ENCODE measurements at places on chromosomes 16 and 17. TPM values are rescaled to one million over a fixed set of nuclear protein-coding genes. Genes with fewer than 3 reads are reported as not detected.

Gene OR1D2
- total RNA-seq, result not detected

Gene CACNA1H
- 4.1 TPM for total RNA-seq

Gene SLC6A4
- total RNA-seq, result 3.0 TPM

Gene ARHGAP44
- total RNA-seq, result 6.4 TPM

Gene PNMT
- 1.3 TPM for total RNA-seq

Gene ANTKMT
- total RNA-seq, result 26.3 TPM

Gene TNFSF13
- 32.7 TPM for total RNA-seq

DNA sequence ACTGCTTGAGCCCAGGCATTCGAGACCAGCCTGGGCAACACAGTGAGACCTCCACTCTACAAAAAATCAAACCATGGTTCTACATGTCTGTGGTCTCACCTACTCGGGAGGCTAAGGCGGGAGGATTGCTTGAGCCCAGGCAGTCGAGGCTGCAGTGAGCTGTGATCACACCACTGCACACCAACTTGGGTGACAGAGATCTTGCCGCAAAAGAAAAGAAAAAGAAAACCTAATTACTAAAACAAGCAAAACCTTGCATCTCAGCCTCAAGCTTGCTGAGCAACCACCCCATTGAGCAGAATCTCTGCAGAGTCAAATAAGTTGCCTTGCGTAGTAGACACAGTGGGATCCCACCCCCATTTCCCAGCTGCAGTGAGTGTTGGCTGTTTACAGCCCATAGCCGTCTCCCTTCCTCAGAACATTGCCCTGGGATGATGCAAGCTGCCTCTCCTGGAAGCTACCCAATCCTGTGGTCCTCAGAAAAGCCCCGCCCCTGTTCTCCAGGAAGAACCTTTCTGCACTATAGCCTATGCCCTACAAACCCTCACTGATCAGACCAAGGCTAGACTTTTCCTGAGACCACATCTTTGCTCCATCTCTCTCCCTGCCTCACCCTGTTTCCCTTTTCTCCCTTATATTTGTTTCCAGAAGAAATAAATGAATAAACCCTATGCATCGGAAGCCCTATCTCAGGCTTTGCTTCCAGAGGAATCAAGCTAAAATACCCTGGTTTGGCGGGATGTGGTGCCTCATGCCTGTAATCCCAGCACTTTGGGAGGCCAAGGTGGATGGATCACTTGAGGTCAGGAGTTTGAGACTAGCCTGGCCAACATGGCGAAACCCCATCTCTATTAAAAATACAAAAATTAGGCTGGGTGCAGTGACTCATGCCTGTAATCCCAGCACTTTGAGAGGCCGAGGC is 16.7 kb upstream of the ERN2 start:
- no peak for DNase-seq

DNA sequence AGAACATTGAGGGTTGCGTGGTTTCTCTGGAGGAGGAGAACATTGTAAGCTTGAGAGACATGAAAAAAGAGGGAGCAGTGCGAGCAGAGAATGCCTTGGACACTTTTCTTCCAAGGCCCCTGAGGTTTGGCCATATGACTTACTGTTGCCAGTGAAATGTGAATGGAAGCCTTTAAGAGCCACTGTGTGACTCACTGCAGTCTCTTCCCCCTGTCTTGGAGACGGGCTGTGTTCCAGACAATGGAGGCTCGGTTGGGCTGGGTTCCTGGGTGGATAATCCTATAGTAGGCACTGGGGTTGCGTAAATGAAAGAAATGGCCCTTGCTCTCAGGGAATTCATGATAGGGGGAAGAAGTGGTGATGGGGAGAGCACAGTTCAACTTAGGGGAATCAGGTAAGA is 75.5 kb downstream of the SHISA9 start:
- no peak for DNase-seq

DNA sequence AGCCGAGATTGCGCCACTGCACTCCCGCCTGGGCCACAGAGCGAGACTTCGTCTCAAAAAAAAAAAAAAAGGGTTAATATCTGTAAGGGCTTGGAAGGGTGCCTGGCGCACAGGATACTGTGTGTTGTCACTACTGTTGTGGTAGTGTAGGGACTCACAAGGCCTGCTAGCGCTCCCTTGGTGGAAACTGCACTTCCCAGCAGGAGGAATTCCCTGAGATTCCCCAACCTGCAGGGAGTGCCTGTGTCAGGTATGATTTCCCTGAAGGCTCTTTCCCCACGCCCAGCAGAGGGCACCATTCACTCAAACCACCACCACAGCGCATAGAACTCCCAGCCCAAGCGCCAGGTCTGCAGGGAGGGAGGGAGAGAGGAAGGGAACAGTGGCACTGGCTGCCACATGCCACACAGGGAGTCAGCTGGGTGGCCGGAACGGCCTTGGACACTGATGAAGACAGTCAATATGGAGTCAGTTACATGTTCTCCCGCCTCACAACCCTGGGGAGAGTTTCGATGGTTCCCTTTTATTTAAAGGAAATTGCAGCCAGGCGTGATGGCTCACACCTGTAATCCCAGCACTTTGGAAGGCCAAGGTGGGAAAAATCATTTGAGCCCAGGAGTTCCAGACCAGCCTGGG is 32.7 kb upstream of the CDH1 start:
- peak; percentile 84 for DNase-seq

DNA sequence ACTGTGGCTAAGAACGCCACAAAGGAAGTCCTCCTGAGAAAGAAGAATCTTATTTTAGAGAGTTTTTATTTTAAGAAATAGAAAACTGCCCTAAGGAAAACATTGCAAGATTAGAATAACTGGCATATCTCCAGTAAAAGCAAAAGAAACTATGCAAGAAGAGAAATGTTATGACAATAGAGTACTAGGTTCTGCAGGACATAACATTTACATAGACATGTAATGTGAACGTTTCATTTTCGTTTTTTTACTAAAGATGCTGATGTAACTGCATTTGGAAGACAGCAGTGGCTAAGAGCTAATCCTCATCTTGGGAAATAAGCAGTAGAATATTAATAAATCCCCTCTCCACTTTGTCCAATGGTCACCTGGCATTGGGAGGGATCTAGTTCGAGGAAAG is 7.8 kb upstream of the ASGR2 start:
- DNase-seq, result no peak

DNA sequence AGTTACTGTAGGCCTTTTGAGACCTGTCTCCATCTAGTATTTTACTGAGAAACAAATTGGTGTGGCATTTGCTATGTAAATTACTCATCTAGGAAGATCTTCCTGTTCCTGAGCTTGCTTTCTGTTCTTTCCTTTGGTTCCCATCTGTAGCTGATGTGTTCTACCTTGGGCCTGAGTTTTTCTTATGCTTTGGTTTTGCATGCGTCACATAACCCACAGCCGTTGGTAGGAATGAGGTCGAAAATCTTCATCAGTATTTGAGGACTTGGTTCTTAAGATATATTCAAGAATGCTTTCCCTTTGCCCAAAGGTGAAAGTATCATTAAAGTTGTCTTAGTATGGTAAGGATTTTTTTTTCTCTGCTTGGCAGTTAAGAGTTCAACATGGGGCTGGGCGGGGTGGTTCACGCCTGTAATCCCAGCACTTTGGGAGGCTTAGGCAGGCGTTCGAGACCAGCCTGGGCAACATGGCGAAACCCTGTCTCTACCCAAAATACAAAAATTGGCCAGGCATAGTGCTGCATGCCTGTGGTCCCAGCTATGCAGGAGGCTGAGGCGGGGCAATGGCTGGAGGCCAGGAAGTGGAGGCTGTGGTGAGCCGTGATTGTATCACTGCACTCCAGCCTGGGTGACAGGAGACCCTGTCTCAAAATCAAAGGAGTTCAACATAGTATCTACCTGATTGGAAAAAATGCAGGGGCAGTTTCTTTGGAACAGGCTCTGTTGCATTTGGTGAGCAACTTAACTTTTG is 28.8 kb downstream of the IST1 start:
- DNase-seq, result no peak

DNA sequence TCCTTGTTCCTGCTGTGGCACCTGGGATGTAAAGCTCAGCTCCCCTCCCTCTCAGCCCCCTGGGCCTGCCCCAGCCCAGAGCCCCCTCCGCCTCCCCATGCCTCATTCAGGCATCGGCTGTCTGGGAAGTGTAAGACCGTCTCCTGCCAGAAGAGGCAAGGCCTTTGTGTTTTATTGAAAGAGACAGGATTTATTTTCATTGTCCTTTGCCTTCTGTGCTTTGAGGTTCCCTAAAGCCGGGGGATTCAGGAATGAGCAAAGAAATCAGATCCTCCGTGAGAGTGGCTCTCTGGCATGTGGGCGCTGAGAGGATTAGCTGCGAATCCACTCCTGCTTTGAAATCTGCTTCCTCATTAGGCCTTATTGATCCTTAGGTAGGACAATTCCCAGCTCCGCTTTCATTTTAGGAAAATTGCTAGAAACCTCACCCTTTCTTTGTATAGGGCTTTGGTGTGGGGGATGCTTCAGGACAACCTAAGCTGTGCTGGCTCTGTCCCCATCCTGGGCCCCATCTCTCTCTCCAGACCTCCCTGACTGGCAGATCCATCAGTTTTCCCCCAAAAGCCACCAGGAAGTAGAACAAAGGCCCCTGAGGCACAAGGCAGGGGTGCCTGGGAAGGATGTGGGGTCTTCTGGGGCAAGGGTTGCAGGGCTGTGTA is 211.5 kb upstream of the TNRC6C start:
- DNase-seq, result no peak

DNA sequence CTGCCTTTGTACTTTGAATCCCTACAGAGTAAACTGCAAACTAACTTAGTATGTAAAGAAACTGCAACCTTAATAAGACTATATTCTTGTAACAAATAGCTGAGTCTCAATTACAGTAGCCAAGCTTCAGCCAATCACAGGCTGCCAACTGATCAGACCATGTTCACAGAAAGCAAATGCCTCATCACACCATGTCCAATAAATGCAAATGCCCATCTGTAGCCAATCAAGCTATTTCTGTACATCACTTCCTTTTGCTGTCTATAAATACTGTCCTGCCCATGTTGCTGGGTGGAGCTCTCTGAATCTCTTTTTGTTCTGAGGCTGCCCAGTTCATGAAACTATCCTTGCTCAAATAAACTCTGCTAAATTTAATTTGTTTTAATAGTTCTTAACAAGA is 531.7 kb upstream of the TOM1L1 start:
- no peak for DNase-seq

DNA sequence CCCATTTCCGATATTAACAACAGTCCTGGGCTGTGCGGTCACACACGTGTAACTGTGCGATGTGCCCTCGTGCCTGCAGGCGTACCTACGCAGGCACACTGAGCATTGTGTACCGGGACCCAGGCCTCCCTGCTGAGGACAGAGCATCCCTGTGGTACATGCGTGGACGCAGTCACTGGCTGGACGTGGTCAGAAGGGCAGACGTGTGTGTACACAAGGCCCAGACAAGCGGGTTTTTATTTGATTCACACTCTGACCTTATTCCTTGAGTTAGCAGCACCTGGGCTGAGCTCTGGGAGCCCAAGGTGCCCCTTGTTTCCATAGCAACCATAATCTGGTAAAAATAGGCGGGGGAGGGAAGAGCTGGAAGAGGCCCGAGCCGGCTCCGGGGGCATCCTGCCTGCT is 19.5 kb downstream of the RAP1GAP2 start:
- DNase-seq, result no peak

GRCh38 chr17:42586514-42587230 is 9.1 kb upstream of the PSMC3IP start:
- no peak for DNase-seq

DNA sequence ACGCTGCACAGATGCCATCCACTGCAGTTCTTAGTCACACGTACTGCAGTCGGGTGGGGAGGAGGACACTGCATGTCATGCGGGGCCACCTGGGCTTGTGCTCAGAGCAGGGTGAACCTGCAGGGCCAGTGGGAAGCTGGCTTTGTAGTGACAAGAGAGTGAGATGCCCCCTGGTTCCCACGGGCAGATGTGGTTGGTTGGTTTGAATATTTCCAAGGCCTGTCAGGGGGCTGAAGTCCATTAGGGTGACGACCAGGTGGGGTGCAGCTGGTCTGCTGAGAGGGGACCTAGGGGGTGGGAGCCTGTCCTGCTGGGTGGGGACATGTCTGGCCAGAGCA is 14.3 kb downstream of the ZNF213 start:
- DNase-seq, result no peak

DNA sequence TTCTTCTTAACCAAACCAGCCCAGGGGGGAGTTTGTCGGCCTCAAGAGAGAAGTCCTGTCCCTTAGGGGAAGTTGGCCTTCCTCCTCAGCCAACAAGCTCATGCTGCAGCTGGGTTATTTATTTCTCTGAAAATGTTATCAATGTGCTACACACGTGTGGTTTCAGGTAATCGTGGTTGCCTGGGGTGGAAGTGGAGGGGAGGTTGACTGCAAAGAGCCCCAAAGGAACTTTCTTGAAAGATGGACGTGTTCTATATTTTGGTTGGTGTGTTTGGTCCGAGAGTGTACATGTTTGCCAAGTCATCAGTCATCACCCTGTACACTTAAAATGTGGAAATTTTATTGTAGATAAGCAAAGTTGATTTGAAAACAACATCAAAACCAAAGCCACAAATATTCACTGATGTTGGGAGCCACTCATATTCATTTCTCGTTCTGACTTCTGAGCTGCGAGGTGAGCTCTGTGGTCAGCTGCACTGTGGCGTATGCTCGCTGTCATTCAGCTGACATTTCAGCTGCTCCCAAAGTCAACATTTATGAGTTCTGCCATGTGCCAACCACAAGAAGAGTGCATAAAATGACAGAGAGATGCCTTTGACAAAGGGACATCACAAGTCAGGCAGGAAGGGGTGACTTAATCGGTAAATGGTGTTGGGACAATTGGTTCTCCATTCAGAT is 26.5 kb upstream of the ADGRG1 start:
- no peak for DNase-seq

DNA sequence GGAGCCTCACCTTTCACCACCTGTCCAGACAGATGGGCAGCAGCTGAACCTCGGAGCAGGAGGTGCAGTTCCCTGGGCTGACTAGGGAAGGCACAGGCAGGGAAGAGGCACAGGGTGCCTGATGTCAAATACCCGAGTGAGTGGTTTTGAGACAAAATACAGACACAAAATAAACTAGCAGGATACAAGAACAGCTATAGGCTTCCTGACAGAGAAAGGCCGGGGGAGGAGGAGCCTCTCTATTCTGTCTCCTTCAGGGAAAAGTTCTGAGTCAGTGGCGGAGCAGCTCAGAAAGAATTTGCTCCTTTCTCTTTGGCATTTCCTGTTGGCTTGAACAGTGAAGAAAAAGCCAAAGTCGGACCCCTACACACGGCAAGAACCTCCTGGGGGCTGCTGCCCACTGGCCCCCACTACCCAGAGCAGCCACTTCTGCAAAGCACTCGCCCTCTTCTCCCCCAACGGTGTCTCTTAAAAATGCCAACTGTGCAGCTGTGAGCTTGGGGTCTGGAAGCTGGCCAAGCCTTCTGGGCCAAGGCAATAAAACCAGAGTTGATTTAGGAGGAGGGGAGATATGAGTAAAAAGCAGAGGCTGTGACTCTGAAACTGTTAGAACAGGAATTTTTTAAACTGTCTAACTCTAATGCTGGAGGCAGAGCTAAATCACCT is 14.4 kb upstream of the FAAP100 start:
- peak; percentile 85 for DNase-seq

GRCh38 chr16:55242667-55243066 is 81.3 kb upstream of the IRX6 start:
- no peak for DNase-seq

DNA sequence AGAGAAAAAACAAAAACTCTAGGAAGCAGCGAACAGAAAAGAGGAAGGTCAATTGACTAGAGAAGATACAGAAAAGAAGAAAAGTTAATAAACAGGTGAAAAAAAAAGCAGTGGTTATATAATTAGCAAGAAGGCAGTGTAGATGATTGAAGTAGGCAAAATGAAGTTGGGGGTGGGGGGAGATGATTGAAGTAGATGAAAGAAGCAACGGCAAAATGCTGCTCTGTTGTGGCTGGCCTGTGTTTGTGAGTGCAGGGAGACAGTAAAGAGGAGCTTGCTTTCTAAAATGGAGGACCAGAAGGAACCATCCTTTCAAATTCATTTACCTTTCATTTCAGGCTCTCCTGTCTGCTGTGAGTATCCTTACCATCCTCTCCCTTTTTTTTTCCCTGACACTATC is 3.6 kb downstream of the EVI2B start:
- DNase-seq, result no peak

All from sciatic nerve (tissue), 2 donors.